ENCODE measurements at places on chromosomes 1 and 21.

DNA sequence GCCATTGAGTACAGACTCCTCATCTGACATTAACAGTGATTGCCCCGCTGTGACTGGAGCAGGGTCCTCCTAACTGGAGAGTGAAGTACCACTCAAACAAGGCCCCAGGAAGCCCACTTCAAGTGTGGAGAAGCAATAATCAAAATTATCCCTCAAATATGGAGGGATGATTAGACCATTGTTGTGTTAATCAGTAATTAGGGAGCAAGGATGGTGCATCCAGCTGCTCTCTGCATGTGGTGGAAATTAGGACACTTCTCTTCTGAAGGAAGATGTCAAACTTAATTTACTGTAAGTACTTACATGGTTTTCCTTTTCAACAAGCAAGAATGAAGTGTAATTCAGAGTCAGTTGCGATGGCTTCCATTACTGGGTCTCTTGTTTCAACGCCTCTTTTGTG lies 3.4 kb upstream of the ZP4 start:
- no peak for DNase-seq

GRCh38 chr1:38819516-38819915 lies 40.1 kb downstream of the RRAGC start:
- no peak for DNase-seq

GRCh38 chr21:41390043-41390639 lies 28.3 kb downstream of the MX2 start:
- no peak for DNase-seq

- DNase-seq, result no peak
Measured at GRCh38 chr1:201507360-201507675, 395 bp upstream of the CSRP1 start.

GRCh38 chr1:55490547-55490946 lies 275.4 kb upstream of the USP24 start:
- DNase-seq, result no peak

DNA sequence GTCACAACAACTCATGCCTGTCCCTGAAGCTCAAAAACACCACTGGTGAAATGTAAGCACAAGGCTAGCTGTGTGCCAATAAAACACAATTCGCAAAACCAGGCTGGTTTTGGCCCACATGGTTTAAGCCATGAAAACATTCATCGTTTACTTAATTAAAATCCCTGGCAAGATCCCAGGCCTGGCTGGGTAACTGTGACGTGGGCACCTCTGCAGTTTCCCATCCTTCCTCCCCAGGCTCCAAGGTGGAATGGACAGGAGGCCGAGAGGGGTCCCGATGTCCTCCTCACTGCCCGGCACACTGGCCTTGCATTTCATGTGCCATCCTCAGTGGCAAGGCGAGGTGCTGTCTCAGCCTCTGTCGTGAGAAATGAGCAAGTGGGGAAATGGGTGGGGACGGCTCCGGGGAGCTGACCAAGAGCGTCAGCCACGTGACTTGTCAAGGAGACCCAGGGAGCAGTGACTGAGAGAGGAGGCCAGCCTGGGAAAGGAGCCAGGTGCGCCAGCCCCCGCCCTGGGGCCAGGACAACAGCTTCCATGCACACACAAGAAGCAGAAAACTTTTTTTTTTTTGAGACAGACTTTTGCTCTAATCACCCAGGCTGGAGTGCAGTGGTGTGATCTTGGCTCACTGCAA lies 153.1 kb upstream of the RAB4A start:
- no peak for DNase-seq

DNA sequence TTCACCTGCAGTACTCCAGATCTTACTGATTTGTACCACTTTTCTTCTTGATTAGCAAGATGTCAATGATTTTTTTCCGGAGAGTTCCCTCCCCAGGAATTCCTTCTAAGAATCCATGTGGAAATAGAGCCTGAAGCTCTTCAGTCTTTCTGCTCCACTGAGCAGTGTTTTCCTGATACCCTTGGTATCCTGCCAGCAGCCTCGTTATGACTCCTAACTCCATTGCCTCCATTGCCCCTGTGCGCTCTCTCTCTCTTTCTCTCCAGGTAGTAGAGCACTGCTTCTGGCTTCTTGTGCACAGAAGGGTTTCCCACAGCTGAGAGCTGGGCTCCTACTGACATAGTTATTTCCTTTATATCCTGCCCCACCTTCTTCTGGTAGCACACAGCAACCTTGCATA lies 12.2 kb downstream of the UBE2U start:
- DNase-seq, result no peak

- no peak for DNase-seq
Measured at GRCh38 chr1:64472040-64472376, 2.1 kb downstream of the CACHD1 start.

DNA sequence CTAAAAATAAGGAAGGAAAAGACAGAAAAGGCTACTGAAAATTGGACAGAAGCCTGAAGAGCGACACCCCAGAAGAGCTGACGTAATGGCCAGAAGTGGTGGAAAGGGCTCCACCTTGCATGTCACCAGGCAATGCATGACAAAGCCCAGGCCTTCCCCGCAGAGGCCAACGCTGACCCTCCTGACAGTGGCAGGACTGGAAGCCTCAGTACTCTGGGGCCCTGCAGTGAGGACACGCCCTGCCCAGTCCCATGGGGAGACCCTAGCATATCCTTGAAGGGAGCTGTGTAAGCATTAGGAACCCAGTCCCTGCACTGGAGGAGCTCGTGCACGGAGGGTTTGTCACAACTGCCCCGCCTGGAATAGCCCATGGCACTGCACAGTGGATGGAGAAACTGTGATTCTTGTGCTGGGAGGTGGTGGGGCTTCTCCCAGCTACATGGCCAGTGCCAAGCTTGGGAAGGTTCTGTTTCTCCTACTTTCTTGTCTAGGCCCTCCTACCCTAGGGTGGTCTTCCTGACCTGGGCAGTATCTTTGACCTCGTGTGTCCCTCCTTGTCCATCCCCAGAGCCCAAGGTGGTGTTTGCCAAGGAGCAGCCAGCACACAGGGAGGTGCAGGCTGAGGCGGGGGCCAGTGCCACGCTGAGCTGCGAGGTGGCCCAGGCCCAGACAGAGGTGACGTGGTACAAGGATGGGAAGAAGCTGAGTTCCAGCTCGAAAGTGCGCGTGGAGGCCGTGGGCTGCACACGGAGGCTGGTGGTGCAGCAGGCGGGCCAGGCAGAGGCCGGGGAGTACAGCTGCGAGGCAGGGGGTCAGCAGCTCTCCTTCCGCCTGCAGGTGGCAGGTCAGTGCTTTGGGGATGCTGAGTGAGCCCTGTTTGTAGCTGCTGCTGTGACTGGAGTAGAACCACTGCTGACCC lies 60.4 kb downstream of the OBSCN start:
- no peak for DNase-seq

DNA sequence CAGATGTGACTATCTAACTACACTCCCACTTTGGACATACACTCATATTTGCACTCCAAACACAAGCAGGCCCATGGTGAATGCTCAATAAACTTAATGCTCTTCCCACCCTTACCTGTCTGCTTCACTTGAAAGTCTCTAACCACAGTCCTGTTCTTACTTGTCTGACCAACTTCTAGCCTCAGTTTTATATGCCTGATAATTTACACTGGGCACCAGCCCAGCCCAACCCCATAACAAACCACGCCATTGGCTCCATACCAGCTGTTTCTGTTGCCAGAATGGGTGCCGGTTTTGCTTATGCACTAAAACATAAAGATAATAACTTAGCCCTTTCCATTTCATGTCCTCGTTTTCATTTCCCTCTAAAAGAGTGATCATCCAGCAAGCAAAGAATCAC lies 395.4 kb downstream of the NTNG1 start:
- DNase-seq, result no peak

GRCh38 chr1:78322928-78323680 lies 167.7 kb upstream of the PTGFR start:
- DNase-seq, result no peak

GRCh38 chr1:2823921-2824610 lies 22.6 kb upstream of the TTC34 start:
- no peak for DNase-seq

All from HEK293T (cell line).